ENCODE measurements at places on chromosomes 13 and 19.

DNA sequence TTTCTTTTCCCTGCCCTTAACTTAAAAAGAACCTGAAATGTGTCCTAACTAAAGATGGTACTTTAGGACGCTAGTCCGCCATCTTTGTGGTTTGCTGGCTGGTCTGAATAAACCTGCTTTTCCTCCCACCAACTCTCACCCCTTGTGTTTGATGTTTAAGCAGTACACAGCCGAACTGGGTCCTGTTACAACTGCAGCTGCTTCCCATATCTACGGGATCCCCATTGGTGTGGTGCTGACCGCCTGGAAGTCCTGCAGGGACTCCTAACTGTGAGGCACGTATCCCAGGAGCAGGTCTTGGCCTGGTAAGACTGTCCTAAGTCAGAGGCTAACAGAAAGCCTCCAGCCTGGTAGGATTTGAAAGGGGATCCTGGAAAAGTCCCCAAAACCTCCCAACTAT is 40.9 kb upstream of the VSTM2B start:
- no peak for DNase-seq

GRCh38 chr13:78309497-78310180 is 293.7 kb downstream of the POU4F1 start:
- no peak for DNase-seq

GRCh38 chr19:38252941-38253691 is 3.1 kb downstream of the PPP1R14A start:
- DNase-seq: peak; percentile 89

DNA sequence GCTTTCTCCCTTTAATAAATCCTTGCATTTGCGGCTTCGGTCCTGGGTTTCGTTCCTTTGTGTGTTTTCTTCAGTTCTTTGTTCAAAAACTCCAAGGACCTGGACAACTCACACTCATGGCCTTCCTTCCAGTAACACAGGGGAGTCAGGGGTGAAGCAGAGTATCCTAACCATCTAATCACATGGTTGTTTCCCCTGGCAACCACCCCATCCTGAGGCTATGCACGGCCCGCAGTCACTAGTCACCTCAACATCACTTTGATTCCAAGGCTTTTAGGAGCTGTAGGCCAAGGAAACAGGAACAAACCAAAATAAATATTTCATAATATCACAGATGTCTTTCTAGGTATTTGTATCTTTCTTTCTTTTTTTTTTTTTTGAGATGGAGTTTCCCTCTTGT is 28.9 kb downstream of the ZNF101 start:
- no peak for DNase-seq

GRCh38 chr19:48139053-48139452 is 28.4 kb upstream of the PLA2G4C start:
- DNase-seq: no peak

- no peak for DNase-seq
Observed at GRCh38 chr19:11279505-11280236, 16.3 kb upstream of the TSPAN16 start.

DNA sequence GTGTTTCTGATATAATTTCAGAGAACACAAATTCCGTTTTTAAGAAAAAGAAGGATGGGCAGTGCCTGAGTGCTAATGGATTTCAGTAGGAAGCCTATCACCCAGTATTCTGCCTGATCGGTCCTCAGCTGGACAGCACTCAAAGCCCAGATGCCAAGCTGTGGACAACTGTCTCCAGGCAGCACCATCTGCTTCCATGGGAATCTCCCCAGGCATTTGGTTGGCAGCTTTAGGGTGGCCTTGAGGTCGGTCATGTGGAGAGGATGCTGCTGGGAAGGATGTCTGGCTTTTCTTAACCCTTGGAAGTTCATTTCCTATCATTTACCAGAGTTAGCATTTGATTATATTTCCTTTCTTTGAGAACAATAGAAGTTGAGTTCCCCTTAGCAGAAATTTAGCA is 311.7 kb downstream of the TBC1D4 start:
- no peak for DNase-seq

GRCh38 chr19:5075597-5075996 is 106.7 kb downstream of the KDM4B start:
- no peak for DNase-seq

DNA sequence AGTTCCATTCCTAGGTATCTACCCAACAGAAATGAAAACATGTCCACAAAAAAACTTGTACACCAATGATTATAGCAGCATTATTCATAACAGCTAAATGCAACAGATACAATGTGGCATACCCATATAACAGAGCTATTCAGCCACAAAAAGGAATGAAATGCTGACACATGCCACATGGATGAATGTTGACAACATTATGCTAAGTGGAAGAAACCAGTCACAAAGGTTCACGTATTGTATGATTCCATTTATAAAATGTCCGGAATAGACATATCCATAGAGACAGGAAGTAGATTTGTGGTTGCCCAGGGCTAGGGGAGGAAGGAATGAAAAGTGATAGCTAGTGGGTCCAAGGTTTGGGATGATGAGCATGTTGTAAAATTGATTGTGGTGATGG is 10.8 kb downstream of the CRYL1 start:
- no peak for DNase-seq

DNA sequence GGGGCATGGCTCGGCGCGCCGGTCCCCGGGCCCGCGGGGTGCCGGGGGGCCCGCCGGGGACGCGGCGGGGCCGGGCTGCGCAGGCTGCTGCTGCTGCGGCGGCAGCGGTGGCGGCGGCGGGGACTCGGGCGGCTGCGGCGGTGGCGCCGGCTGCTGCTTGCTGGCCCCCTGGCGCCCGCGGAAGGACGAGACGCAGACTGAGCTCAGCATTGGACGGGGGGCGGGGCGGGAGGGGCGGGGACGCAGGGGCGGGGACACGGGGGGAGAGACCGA is 368 bp downstream of the KCNC3 start:
- no peak for DNase-seq

GRCh38 chr19:34365463-34366401 is 736 bp downstream of the GPI start:
- DNase-seq: peak; percentile 25

- no peak for DNase-seq
Observed at GRCh38 chr13:63700350-63700749, 2284.7 kb upstream of the PCDH20 start.

GRCh38 chr13:101150998-101151397 is 265.3 kb downstream of the NALCN start:
- peak; percentile 17 for DNase-seq

DNA sequence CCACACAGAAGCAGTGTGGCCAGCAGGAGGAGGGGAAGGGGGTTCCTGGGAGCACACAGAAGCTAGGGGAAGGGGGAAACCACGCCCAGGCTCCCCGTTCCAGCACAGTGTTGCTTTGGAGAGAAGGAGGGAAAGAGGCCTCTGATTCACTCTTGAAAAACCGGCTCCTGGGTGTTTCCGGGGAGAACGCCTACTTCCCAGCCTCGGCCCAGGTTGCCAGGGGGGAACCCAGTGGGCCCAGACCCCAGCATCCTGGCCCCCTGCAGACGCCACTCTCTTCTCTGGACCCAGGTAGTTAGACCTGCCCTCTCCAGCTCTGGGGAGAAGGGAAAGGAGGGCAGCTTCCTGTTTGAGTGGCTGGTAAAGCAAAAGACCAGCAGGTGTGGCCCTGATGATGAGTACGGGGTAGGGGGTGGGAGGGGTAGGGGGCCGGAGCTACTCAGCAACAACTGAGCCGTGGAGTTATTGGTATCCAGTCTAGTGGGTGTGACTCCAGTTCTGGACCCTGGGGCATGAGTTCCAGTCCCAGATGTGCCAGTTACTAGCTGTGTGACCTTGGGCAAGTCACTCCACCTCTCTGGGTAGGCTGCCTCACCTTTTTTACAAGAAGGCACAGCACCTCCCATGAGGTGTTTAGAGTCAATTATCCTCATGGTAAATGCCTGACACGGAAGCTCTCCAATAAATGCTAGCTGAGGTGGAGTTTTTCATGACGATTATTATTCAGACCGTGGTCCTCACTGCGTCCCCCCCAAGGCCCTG is 836 bp downstream of the GIPC1 start:
- no peak for DNase-seq

DNA sequence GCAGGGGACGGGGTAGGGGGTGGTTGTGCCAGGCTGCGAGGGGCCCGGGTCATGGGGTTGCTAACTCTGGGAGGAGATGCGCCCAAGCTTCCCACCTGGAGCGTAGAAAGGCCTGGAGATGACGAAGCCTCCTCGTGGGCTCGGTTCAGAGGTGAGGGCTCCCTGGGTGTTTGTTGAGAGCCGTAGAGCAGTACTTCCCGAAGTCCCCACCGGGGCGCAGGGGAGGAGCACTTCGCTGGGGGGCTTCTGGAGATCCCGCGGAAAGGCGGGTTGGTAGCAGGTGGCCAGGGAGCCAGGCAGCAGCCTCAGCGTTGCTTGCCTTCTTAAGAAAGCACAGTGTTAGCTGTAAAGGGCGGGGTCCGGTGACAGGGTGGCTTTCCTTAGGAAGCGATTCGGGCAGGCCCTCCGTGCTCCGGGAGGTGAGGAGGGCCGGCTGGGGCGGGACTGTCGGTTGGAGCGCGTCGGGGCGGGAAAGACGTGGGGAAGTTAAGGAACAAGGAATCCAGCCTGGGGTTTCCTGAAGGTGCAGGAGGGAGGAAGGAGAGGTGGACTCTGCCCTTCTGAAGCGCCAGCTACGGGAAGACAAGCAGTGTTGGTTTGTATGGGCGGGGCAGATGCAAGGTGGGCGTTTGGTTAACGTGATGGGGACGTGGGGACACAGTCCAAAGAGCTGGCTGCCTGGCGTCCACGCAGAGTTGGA is 3.3 kb downstream of the VSTM2B start:
- no peak for DNase-seq

- no peak for DNase-seq
Observed at GRCh38 chr13:30675717-30676116, 58.0 kb downstream of the USPL1 start.

GRCh38 chr19:4534836-4535658 is at the start of gene PLIN5:
Gene PLIN5 (minus strand): TSS chr19:4535224. CDS start chr19:4534074, 1,150 bp downstream.
- peak; percentile 46 for DNase-seq

- DNase-seq: no peak
Observed at GRCh38 chr13:34863360-34864135, 78.5 kb upstream of the NBEA start.

DNA sequence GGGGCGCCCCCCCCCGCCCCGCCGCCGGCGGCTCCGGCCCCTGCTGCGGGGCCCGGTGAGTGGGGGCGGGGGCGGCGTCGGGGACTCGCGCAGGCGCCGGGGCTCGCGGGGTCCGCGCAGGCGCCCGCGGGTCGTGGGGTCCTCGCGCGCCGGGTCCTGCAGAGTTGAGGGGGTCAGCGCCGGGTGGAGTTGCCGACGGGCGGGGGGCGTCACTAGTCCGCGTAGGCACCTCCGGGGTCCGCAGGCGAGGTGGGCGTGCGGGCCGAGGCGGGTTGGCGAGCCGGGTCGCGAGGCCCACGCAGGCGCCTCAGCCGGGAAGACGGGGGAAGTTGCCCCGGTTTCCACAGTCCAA is 365 bp downstream of the PPP6R1 start:
- DNase-seq: no peak

DNA sequence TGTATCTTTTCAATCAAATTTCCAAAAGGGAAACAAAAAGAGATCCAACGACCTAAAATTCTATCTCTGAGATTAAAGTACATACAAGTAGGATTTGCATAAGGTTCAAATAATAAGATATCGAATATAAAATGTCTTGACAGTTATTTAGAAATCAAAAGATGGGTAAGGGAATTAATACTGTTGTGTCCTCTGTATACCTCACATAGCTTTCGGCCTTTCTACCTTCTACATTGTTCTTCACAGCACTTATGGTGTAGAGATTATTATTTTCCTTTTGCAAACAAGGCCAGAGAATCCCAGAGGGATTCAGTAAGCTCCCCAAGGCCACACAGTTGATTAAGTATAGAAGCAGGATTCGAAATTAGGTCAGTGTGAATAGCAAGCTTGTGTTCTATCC is 403.6 kb downstream of the SPRY2 start:
- no peak for DNase-seq

GRCh38 chr19:42174958-42175734 is 42.3 kb downstream of the DEDD2 start:
- no peak for DNase-seq

DNA sequence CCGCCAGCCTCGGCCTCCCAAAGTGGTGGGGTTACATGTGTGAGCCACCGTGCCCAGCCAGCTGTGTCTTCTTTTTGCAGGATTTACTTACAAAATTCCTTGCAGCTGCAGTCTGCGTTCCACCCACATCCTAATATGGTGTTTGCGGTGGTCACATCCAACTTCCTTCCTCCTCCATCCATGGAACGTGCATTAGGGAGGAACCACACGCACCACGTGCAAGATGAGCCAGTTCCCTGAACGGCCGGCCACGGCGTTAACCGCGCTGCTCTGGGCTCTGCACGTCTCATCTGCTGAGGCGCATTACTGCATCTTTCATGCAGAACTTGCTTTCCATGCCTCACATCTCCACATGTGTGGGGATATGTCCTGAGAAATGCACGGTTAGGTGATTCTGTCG is 13.0 kb upstream of the SIGLEC11 start:
- no peak for DNase-seq

DNA sequence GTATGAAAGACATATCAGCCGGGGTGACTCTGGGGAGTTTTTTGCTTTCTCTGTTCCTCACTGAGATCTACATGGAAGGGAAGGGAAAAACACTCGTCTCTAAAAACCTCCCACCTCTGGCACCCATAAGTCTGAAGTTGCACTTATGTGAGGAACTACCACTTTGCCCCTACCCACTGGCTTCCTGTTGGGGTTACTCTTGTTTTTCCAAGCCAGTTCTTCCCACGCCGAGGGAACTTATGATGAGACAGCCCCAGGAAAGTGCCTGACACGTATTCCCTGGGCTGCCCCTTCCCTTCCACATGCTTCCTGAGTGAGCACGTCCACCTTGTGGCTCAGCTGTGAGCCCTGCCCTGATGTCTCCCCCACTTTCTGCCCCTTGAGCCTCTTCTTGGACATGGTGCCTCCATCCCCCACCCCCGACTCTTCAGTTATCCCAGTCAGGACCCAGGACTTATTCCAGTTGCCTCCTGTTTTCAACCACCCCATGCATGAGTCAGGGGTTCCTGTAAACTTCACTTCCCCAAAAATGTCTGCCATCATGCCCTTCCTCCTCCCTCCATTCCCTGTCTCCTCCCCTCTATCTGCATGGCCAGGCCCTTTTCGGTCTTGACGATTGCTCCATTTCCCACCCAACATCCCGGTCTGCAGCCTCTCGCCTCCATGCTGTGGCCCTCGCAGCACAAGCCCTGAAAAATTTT is 5.1 kb upstream of the SIGLEC7 start:
- no peak for DNase-seq

GRCh38 chr19:56146904-56147303 is 5.8 kb downstream of the ZNF444 start:
- no peak for DNase-seq

GRCh38 chr19:48716562-48717291 is 2.8 kb downstream of the MAMSTR start:
- peak; percentile 78 for DNase-seq
